ENCODE measurements at places on chromosomes 2 and 18.

GRCh38 chr2:157989227-157989626 is 112.4 kb upstream of the UPP2 start:
- no peak for DNase-seq

GRCh38 chr2:41771710-41772109 is 276.1 kb upstream of the PKDCC start:
- DNase-seq = no peak

DNA sequence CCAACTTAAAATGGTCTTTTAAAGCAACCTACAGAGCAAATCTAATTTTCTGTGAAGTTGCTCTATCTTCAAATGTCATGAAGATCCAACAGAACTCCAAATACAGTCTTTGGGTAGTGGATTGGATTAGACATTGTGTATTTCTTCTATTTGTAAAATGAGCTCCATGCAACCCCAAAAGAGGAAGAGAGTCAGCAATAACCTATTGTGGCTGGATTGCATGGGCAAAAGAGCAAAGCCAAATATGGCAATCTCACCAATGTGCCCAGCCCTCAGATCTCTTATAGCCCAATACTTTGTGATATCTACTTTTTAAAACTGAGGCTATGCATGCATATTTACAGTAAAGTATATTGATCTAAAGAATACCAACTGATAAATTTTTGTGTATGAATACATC is 146.3 kb downstream of the TXNL1 start:
- no peak for DNase-seq

DNA sequence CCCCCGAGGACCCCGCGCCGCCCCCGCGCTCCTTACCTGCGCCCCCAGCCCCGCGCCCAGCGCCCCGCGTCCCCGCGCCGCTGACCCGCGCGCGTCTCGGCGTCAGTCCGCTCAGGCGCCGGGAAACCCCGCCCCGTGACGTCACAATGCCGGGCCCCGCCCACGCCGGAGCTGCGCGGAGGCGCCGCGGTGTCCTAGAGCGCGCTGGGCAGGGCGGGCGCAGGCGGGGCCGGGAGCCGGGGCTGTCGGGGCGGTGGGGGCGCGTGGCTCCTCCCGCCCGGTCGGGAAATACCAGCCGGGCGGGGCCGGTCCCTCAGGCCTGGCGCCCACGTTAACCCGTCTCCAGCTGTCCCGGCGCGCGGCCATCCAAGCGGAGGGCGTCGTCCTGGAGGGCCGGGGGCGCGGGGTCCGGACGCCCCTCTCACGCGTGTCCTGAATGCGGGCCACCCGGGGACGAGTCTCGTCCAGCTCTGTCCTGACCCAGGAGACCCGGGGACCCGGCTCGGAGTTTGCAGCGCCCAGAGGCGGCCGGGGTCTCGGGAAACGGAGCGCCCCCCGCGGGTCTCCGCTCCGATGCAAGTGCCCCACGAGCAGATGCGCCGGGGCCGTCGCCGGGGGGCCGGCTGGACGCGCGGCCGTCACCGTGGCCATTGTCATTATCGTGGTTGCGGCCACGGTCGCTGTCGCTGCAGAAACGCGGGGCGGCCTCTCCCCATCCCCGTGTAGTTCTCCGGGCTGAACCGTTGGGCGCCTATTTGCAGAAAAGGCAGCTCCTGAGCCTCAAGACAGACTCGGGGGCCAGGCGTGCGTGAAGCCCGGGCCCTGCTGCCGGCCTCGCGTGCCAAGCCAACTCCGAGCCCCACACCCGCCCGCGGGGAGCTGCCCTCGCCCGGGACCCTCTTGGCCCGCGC is at the start of gene SLC66A2:
Gene SLC66A2 (minus strand): TSS at position 109 of the 911 bp plus-strand sequence. CDS start 727 bp downstream, outside the sequence.
- peak; percentile 97 for DNase-seq
